H9 (cell line): ENCODE measurements at places on chromosomes 16 and 17. TPM values are rescaled to one million over a fixed set of nuclear protein-coding genes. Genes with fewer than 3 reads are reported as not detected.

Gene ITGB4
- total RNA-seq: 3.9 and 5.3 TPM in 2 replicates

GRCh38 chr16:59385491-59385890 lies 651.4 kb upstream of the GOT2 start:
- no peak for DNase-seq

Gene SHCBP1
- total RNA-seq: 16.6 and 17.2 TPM in 2 replicates

DNA sequence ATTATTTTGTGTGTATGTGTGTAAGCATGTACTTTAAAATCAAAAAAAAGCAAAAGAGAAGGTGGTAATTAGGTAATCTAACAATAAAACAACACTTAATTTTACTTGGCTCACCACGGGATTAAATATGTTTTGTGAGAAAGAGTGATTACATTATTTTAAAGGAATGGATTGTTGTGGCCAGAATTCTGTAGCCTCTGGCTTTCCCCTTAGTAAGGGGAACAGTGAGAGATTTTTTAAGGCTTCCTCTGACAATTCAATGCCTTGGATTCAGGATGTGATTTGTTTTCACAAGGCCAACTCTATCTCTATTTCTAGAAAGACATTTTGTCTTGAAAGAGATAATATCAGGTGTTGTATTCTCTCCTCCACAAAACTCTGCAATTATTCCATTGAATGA lies 560.3 kb upstream of the CDH8 start:
- DNase-seq: no peak

GRCh38 chr16:86087011-86087895 lies 188.3 kb downstream of the IRF8 start:
- DNase-seq: no peak

DNA sequence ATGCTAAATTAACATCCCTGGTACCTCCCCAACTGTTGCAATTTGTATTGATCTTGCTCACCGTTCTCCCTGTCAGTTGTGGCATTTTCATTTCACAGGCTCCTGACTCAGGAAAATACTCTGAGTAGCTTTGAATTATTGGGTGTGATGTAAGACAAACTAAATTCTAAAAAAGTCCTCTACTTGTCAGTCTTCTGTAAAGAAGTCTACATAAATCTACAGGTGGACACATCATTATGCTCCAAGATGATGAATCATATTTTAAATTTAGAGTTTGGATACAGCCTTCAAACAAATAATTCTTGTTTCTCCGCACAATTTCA lies 47.2 kb downstream of the MARCHF10 start:
- no peak for DNase-seq

- no peak for DNase-seq
Measured at GRCh38 chr17:30334421-30334820, 564 bp upstream of the TMIGD1 start.

- DNase-seq: peak; percentile 32
Measured at GRCh38 chr17:30234964-30235363, 533 bp downstream of the SLC6A4 start.

DNA sequence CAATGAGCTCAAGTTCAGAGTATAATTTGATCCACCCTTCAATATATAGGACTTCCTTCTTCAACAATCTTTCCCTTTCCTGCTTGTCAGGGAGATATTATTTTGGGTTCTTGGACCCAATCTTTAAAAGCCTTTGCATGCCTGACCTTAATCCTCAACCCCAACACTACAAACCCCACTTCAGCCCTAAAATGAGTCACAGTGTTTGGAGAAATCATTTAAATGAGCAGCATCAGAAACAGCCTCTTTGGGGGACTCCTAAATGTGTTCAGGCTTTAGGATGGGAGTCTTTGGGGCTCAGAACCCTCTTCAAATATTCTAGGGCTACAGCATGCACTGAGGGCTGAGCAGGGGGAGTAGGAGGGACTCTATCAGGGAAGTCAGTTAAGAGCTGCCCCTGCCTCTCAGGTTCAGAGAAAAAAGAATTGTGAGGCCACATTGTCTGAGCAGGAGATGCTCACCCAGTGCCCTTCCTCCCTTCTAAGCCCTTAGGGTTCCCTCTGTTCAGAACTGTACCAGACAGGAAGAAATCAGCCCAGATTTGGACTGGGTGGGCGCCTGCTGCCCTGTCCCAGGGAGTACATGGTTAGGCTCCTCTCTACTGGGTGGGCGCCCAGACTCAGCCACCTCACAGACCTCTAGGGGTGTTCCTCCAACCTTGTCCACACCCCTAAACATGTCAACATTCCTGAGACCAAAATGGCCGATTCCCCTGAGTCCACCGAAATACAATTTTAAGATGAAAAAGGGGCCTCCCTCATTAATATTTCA lies 5.0 kb downstream of the NEUROD2 start:
- no peak for DNase-seq

Gene TMEM88
- 8.9 and 11.3 TPM in 2 replicates for total RNA-seq

DNA sequence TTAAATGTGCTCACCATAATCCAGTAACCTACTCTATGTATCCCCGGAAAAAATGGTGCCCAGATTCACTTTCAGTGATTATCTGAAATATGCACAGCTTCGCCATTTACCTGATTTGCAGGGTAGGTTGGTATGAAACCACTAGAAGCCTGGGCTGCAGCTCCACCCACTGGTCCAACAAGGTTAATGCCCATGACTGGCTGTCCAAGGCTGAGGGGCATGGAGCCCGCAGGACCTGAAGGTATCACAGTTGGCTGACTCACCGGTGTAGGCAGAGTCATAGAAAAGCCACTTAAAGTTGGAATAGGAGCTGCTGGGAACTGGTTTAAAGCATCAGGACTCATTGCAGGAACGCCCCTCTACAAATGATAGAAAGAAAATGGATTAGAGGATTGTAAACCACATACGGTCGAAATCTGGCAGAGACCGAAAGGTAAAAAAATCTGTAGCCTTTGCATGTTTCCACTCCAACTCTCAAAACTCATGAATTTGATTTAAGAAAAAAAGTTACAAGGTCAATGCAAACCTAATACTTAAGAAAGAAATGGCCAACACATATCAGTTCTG lies 38.6 kb downstream of the SYNRG start:
- peak; percentile 87 for DNase-seq

Gene PERCC1
- total RNA-seq: not detected in 2 replicates

Gene RBFOX1
- 2.0 and 2.1 TPM in 2 replicates for total RNA-seq

DNA sequence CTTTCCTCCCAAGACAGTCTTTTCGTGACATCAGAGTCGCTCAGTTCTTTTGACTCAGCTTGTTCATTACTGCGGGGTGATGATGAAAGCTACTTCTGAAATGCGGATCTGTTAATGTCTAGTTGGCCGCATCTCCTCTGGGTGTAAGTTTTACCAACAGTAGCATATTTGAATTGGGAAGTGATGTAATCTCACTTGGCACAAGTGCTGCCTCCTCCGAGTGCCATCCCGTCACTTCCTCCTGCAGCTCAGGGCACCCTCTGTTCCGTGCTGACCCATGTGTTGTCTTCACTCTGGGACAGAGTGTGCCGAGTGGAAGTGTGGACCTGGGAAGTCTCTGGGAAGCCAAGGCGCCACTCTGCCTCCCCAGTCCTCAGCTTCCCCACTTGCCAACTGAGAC lies 8.9 kb downstream of the ADAD2 start:
- no peak for DNase-seq

Gene KRT32
- total RNA-seq: not detected in 2 replicates

Gene TP53TG3D
- total RNA-seq: not detected in 2 replicates

DNA sequence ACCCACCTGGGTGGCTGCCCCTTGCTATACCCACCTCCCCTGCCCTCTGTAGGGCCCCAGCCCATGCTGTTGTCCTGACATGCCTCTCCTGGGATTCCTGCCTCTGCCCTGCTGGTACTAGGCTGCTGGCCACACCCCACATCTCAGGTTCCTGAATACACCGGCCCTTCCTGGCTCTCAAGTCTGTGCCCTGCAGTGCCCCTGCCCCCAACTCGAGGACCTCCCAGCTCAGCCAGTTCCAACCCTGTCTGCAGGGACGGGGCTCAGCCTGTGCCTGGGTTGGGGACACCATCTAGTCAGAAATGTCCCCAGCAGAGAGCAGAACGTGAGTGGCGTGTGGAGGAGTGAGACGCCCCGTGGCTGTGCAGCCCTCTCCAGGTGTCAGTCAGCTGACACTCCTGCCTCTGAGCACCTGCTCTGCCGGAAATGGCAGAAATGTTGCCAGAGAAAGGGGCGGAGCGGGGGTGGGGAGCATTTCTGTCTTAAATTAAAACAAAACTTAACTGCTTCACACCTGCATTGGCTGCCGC lies 28.7 kb downstream of the ACSF3 start:
- DNase-seq: no peak

Gene KIF19
- total RNA-seq: 0.13 and 0.18 TPM in 2 replicates

GRCh38 chr16:73183611-73184092 lies 135.7 kb upstream of the ZFHX3 start:
- DNase-seq: no peak

DNA sequence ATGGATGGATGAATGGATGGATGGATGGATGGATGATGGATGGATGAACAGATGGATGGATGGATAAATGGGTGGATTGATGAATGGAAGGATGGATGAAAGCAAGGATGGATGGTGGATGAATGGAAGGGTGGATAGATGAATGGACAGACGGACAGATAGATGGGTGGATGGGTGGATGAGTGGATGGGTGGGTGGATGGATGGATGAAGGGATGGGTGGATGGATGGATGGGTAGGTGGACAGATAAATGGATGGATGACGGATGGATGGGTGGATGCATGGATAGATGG lies 14.9 kb downstream of the SRL start:
- DNase-seq: no peak

Gene SULT1A2
- 0.35 and 0.66 TPM in 2 replicates for total RNA-seq
